ENCODE measurements at places on chromosomes 12 and 14.

GRCh38 chr12:116385486-116386217 lies 108.2 kb upstream of the MED13L start:
- no peak for DNase-seq

- DNase-seq, result no peak
Measured at GRCh38 chr12:52360663-52361271, 6.5 kb downstream of the KRT85 start.

DNA sequence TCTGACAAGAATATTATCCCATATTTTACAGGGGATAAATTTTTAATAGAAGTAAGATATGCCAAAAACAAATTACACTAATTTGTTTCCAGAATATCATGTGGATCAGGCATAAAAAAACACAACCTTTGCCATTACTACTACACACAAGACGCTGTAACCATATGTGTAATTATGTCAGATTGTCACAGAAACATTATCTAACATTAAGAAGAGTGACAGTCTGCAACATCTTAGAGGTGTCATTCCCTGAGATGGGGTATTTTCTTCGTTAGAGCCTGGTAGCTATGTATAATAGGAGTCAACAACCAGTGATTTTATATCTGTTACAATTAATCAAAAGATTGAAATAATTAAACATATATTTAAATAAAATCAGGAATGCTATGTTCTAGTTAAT lies 518.9 kb downstream of the RERGL start:
- DNase-seq, result no peak

DNA sequence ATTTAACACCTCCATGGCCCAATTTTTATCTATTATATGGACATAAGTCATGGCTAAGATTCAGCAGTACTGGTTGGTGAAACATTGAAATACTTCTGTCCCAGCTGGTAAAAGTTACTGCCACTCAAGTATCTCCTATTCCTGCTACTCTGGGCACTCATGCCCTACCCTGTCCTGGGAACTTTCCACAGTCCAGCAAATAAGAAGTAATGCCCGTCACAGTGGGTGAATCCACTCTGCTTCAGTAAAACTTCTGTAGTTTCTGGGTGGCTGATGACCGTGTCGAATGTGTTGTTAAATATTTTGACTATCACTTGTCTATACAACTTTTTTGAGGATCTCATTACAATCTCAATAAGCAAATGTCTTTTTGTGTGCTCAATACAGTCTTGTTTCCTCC lies 209.3 kb upstream of the IGF1 start:
- no peak for DNase-seq

- DNase-seq, result no peak
Measured at GRCh38 chr12:22880807-22881206, 255.8 kb downstream of the ETNK1 start.

GRCh38 chr12:119047641-119048040 lies 66.3 kb downstream of the SRRM4 start:
- no peak for DNase-seq

DNA sequence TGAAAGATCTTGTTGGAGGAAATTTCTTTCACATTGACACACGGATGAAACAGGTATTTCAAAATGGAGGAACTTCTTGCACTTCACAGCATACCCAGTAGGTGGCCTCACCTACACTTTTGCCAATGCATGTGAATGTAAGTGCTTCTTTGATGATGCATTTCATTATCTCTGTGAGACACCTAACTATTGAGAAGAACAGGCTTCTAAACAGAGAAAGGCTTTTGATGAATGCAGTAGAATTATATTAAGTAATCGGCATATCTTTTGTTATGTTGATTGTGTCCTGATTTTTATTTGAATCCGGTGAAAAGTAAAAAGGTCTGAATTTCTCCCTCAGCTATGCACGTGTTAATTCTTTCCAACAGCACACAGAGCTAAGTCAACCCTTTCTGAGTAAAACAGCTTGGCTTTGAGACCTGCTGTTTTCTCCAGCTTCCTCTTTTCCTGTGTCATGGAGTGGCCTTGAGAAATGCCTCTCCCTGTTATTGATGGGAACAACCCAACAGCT lies 399.0 kb downstream of the NAV3 start:
- DNase-seq, result no peak

DNA sequence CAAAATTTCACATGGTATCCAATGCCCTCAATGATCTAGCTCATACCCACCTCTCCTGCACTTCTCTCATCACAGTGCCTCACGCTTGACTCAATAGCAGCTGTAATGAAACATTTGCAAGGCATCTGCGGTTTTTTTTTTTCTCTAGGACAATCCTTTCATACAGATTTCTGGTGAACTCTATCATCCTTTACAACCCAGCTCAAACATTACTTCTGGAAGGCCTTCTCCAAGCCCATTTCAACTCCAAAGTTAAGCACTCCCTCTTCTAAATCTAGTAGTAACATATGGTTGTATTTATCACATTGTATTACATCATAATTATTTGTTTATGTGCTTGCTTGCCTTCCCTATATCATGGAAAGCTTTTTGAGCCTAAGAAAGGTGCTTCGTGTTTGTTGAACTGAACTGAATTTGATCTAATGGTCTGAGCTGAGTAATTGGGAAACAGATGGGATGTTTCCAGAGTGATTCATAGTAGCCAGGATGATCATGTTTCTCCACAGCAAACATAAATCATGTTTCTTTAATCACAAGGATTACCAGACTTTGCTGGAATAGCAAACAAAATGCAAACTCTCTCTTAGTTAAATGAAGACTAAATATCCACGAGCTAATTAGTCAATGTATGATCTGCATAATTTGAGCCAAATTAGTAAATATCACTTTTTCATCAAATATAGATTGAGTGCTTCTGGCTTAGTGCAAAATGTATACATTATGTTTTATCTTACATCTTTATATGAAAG lies 14.3 kb downstream of the CFL2 start:
- no peak for DNase-seq

DNA sequence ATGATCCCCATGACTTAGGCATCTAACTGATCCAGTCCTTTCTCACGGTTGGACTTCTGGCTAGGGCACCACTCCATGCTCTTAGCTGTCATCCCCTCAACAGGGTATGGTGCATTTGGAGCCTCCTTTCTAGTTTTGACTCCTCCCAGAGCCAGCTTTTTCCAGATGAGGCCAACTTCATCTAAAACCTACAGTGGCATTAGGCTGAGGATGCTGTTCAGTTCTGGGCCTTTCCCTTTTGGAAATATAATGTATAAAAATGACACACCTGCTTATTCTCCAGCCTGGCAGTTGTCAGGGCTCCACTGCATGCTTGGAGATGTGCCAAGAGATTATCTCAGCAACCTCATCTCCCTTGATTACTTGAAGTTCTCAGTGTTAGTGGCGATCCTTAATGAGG lies 239.7 kb downstream of the EMP1 start:
- peak; percentile 56 for DNase-seq

GRCh38 chr14:26281280-26281998 lies 316.4 kb downstream of the NOVA1 start:
- no peak for DNase-seq

GRCh38 chr12:15754233-15754632 lies 35.0 kb downstream of the EPS8 start:
- no peak for DNase-seq

GRCh38 chr12:122072031-122072970 lies 6.3 kb upstream of the MLXIP start:
- no peak for DNase-seq

- DNase-seq, result no peak
Measured at GRCh38 chr14:75672605-75673192, 11.7 kb downstream of the TTLL5 start.

DNA sequence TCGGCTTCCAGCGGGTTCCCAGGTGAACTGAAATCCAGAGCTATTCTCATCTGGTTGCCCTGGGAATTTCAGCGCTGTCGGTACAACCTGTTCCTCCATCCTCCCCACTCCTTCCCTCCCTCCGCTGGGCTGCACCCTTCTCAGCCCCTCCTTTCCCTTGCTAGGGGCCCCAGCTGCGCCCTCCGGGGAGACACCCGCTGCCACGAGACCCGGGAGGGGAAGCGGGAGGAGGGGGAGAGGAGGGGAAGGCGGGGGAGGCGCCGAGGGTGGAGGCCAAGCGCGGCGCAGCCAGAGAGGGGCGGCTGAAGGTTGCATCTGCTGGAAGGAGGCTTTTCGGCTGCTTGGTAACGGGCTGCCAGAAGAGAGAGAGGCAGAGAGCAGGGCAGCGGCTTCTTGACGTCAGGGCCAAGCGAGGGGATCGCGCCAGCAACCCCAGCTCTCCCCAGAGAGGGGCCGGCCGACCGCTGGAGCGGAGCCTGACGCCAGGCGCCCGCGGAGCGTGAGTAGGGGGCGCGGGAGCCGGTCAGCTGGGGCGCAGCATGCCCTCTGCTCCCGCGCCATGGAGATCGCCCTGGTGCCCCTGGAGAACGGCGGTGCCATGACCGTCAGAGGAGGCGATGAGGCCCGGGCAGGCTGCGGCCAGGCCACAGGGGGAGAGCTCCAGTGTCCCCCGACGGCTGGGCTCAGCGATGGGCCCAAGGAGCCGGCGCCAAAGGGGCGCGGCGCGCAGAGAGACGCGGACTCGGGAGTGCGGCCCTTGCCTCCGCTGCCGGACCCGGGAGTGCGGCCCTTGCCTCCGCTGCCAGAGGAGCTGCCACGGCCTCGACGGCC lies at the start of gene KCNA5:
Gene KCNA5, plus strand, starts transcription at position 291 of the 831 bp plus-strand sequence. Its CDS starts 269 bp downstream, at position 560.
- DNase-seq, result peak; percentile 83

- peak; percentile 20 for DNase-seq
Measured at GRCh38 chr12:42129595-42130204, 15.0 kb downstream of the GXYLT1 start.

DNA sequence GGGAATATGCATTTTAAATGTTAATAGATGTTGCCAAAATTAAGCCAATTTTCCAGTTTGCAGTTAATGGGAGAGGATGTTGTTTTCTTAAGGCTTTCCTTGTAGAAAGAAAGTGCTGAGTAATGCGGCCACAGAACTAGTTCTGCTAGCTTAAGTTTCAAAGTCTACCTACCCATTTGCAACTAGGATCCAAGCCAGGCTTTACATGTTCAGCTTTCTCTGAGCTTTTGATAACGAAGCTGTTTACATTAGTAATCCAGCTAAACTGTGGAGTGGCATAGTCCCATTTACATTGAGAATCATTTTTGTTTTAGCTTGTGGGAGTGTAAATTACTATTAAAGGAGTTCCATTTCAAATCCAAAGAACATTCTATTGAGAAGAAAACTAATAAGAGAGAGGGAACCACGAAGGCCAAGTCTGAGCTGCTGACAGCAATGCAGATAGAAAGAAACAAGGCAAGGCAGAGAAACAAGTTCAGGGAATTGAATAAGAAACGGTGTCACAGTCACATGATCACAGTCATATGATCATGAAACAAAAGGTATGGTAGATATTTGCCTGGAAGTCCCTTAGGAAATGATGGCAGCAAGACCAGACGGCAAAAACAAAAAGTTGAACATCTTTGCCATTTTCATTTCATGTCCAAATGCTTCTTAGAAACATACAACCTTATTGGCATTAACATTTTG lies 274.9 kb downstream of the PAWR start:
- no peak for DNase-seq

- no peak for DNase-seq
Measured at GRCh38 chr12:56208006-56208405, 13.7 kb downstream of the RNF41 start.

DNA sequence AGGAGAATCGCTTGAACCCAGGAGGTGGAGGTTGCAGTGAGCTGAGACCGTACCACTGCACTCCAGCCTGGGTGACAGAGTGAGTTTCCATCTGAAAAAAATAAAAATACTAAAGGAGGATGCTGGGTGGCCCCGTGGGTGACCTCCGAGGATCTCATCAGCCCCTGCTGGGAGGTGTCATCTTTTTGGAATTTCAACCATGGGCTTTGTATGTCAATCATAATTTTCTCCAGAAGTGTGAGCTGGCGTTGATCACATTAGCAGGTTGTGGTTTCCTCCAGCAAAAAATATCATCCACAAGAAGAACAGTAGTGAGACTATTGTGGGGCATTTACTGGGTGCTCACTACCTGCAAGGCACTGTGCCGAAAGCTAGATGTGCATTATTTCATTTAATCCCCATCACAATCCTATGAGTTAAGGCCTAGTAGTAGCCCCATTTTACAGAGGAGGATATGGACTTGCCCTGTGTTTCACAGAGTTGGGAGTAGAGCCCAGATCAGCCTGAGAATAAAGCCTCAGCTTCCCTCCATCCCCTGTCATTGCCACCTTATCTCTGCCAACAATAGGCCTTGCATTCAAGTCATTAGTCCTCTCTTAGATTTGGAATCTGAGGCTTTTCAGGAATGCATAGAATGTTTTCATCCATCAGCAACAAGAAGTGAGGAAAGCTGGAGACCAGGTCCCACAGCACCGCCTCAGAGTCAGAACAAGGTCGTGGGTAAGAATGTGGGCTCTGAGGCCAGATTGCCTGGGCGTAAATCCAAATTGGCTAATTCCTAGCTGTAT lies 39.8 kb downstream of the SVOP start:
- DNase-seq, result no peak

GRCh38 chr12:132186857-132187620 lies 42.8 kb downstream of the NOC4L start:
- DNase-seq, result no peak

DNA sequence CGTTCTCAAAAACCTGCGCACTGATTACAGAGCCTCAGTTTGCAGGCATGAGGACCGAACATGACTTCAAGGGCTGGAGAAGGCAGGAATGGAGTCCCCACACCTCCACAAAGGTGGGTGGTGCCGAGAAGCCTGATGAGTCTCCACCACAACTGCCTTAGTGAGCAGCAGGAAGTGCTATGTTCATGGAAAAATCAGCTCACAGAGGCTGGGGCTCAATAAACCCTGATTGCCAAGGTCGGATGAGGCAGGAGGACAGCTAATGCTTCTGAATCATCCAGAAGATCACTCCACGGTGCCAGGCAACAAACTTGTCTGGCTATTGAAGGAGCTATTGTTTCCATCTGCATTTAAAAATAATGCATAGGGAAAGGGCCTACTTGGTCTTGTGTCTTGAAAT lies 31.1 kb downstream of the APPL2 start:
- no peak for DNase-seq

DNA sequence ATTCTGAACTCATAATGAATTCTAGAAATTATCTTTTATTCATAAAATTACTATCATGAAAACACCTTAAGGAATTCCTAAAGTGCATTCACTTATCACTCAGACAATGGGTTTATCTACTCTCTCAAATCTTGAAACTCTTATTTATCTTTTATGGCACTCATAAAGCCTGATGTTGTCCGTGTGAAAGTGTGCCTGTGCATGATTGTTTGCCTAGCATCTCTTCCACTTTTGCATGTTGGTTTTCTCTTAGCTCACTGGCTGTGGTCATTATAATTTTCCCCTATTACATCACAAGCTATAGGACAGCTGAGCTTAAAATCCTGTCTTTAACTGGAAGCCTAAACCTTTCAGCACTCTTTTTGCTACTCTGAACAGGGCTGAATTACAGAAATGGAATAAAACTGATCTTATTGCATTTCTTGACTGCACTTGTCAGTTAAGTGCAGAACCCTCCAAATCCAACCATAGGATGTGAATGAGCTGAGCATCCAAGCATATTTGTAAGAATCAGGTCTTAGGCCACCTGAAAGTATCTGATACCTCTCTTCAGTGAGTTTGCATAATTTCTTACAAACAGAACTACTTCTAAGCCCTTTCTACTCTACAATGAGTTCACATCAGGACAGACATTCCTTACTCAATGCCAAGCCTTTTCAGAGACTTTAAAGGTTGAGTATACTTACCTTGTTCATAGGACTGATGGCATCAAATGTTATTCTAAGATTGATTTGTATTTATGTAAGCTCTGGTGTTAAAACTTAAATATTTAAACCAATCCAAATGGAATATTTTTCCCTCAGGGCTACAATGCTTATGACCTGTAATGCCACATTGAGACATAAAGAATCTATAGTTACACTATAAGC lies 221.2 kb upstream of the KITLG start:
- no peak for DNase-seq

Data from NCI-H1105 (cell line).